ENCODE measurements at places on chromosomes 5 and 9.

- no peak for DNase-seq
Measured at GRCh38 chr9:90515510-90515909, 127.1 kb downstream of the DIRAS2 start.

DNA sequence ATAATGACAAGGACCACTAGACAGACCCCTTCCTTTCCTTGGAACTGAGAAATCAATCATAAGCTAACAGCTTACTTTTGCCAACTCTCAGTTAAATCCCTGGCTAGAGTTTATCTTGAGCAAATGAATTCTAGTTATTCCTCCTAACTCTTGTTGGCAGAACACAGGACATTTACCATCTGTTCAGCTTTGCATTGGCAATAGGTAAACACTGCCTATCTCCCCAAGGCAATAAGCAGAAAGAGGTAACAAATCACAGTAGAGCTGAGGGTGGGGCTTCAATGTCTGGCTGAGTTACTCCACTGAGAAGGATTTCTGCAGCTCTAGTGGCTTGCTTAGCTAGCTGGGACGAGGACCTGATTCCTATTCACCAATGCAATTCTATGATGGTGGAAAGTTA lies 503.3 kb upstream of the GRIA1 start:
- no peak for DNase-seq

DNA sequence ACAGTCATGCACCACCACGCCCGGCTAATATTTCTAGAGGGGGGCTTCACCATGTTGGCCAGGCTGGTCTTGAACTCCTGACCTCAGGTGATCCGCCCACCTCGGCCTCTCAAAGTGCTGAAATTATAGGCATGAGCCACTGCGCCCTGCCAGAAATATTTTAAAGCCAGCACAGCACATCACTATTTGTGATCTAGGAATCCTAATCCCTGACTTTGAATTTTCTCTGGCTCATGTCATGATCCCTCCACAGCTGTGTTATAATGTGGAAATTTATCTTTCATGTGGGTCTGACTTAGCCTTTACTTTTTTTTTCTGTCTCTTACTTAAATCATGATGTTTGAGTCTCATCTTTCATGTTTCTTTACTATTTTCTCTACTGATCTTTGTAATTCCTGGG lies 18.7 kb upstream of the ITGA1 start:
- no peak for DNase-seq

GRCh38 chr5:178449163-178450070 lies 140.8 kb downstream of the COL23A1 start:
- DNase-seq = no peak

DNA sequence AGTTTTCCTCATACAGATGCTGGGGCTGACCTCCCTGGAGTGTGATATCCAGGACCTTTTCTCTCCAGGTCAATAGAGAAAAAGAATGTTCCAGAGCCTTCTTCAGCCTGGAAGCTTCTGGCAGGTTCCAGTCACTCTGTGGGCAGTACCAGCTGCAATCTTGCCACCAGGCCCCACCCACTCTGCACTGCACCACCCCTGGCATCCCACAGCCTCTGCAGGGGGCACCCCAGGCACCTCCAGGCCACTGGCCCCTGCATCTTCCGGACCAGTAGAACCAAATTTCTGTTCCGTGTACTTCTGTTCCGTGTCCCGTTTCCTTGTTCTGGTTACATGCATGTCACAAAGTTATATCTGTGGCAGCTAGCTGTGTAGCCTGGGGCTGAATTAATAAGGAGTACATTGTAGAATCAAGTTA lies 83.3 kb upstream of the ZBTB43 start:
- DNase-seq = no peak

- DNase-seq = no peak
Measured at GRCh38 chr5:113969901-113970300, 392.0 kb upstream of the KCNN2 start.

- no peak for DNase-seq
Measured at GRCh38 chr5:173451031-173451430, 122.8 kb upstream of the STC2 start.

DNA sequence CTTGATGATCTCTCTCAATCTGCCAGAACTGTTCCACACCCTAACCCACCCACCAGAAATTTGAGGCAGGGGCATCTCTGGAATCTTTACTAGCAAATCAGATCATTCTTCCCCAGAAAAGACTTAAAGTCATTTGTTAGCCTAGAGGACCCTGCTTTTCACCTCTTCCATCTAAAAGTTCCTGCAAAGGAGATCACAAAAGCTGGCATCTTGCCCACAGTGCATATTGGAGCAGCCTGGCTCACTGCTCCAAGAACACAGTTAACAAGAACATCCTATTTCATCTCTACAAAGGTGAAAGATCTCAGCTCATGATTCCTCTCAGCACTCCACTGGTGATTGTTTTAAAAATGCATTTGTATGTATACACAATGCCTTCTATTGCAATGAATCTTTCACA lies 36.3 kb downstream of the GABRP start:
- DNase-seq = no peak

- no peak for DNase-seq
Measured at GRCh38 chr9:133161547-133161950, 2.2 kb downstream of the GBGT1 start.

- no peak for DNase-seq
Measured at GRCh38 chr9:3014178-3014577, 170.3 kb upstream of the PUM3 start.

GRCh38 chr9:123319541-123320339 lies 36.3 kb upstream of the CRB2 start:
- no peak for DNase-seq

DNA sequence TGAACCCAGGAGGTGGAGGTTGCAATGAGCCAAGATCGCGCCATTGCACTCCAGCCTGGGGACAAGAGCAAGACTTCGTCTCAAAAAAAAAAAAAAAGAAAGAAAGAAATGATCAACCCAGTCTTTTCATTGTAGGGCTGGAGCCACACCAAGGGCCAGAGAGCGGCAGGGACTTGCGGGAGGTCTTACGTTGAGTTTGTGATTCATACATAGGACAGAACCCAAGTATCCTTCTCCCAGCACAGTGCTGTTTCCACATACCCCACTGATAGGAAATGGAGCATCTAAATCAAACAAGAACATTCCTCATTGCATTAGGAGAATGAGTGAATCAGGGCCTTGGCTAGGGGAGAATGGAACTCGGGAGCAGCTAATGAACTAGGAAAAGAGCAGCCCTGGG lies 3.5 kb upstream of the TNIP1 start:
- DNase-seq = peak; percentile 56

GRCh38 chr9:114521846-114522245 lies 16.6 kb upstream of the WHRN start:
- peak; percentile 26 for DNase-seq

DNA sequence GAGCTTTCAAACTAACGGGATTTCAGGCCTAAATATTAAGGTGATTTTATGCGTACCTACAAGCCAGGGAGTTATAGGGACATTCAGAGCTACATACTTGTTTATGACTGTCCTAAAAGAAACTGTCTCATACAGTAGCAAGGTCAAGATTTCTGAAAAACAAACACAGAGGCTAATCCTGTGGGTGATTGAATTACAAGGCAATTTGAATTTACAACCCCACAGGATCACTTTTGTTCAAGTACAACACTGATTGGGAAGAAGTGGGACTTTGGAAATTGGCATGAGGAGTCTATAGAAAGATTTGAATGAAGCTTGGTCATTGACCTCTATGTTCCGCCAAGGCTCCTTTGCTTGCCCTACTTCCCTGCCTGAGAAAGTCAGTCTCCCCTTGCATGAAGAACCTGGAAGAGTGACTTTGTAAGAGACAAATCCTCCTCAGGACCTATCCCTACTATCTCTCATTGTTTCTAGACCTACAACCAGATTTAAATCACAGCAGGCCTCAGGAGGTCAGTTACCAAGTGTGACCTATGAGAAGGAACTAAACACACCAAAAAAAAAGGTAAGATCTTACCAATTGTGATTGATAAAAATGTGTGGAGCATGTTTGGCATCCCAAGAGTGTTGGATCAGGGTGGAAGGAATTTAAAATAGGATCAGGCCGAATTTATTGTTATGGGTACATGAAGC lies 38.4 kb upstream of the CDC42SE2 start:
- DNase-seq = no peak

DNA sequence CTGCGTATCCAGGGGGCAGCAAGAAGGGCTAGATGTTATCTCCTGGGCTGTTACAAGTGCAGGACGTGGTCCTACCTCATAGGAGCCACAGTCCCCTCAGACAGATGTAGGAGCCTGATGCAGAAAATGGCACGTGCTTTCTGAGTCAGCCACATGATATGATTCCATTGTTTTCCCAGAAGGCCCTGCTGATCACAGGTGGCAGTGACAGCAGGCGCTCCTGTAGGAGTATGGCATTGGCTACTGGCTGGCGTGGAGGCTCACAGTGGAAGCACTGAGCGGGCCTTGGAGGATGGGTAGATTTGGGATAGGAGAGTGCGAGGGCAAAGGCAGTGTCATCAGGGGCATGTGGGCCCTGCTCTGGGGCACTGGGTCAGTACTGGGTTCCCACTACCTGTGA lies 21.9 kb downstream of the USP20 start:
- DNase-seq = no peak

GRCh38 chr5:153445875-153446579 lies 44.4 kb upstream of the GRIA1 start:
- peak; percentile 13 for DNase-seq

GRCh38 chr5:125411071-125411743 lies 664.8 kb upstream of the ZNF608 start:
- no peak for DNase-seq

DNA sequence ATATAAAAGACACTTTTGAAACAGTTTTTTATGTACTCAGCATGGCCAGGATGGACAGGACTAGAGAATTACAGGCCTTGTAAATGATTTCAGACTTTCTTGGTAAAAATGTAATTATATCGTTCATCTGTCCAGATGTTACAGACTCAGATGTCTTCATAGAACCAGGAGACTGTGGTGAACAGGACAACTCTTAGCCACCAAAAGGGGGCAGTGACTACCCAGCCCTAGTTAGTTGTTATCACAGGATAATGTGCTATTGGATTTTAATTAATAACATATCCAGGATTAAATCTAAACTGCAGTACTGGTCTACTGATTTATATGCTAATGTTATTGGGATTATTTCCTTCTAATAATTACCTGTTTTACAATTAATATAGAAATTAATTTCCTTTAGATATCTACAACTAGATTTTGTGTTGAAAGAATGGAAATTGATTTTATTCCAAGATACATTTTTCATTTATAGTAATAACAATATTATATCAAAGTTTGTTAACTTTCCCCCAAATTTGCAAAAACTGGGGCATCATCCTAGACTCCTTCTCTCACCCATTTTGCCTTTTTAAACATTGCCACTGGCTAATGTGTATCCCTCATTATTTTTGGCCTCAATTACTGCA lies 99.4 kb downstream of the MTREX start:
- peak; percentile 75 for DNase-seq

GRCh38 chr5:135641734-135642487 lies 63.1 kb upstream of the CXCL14 start:
- DNase-seq = no peak

GRCh38 chr9:81621118-81621517 lies 68.2 kb downstream of the TLE1 start:
- DNase-seq = no peak

DNA sequence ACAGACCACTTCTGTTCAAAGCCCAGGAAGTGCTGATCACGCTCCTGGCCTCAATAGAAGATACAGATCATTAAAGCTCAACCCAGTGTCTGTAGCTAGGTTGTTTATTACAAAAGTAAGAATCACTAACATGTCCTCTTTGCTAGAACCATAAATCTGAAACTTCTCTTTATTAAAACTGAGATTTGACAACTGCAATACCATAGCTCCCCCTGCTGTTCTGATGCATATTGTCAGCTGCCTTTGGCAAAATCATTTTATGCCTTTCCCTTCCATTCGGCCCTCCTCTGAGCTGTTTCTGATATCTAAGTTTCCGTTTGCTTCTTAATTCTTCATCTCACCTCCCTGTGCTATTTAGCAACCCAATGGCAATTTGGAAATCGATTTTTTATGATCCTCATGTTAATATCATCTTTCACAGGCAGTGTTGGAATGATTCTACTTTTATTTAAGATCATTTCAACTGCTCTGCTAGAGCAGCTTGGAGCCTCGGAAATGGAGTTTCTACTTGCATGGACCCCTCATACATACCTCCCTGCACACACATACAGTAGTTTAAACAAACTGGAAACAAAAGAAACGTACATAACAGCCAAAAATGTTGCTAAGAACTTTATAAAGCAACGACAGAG lies 998.8 kb downstream of the MAT2B start:
- peak; percentile 38 for DNase-seq

- DNase-seq = peak; percentile 36
Measured at GRCh38 chr5:33227746-33228145, 213.0 kb upstream of the TARS1 start.

GRCh38 chr5:120207129-120207528 lies 257.0 kb upstream of the PRR16 start:
- DNase-seq = peak; percentile 37

DNA sequence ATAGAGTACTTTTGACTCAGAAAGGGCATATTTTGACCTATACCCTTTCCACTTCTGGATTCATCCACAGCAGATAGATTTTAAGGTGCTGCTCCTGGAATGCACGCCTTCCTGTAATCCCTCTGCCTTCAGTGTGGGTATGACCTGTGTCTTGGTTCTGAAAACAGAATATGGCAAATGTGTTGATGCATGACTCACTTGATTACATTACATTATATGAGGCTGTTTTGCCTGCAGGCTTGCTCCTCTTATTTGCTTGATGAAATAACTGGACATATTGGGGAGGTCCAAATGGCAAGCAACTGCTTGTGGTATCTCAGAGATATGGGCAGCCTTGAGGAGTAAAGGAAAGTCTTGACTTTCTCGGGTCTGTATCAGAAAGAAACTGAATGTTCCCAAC lies 468.6 kb downstream of the CDH18 start:
- no peak for DNase-seq

DNA sequence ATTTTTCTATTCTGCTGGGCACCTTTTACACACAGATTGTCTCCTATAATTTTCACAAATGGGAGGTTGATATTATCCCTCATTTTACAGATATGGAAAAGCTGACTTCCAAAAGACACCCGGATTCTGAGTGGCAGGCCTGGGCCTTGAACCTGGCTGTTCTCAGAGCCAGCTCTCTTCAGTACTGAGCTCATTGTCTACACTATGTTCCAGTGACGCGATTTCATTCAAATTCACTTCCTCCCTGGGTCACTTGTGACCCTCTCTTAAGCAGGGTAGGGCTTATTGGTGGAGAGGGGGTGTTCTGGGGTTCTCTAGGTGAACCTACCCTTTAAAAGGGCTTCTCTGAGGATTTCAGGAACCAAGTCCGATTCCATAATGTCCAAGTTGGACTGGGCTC lies 70.2 kb downstream of the ANKRD33B start:
- DNase-seq = no peak

DNA sequence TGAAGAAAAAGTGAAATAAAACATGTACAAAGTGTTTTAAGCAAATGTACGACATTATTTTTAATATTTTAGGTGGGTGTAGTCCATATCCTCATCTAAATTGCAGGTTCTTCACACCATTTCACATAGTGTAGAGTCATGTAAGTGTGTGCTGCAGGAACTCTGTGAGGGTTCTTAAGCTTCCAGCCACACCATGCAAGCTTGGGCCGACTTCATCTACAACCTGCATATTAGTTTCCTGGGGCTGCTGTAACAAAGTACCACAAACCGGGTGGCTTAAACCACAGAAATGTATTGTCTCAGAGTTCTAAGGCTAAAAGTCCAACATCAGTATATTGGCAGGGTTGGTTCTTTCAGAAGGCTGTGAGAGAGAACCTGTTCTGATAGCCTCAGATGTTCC lies 10.2 kb downstream of the PAM start:
- no peak for DNase-seq
